ENCODE measurements at places on chromosomes 3 and 15. TPM values are rescaled to one million over a fixed set of nuclear protein-coding genes. Genes with fewer than 3 reads are reported as not detected.

DNA sequence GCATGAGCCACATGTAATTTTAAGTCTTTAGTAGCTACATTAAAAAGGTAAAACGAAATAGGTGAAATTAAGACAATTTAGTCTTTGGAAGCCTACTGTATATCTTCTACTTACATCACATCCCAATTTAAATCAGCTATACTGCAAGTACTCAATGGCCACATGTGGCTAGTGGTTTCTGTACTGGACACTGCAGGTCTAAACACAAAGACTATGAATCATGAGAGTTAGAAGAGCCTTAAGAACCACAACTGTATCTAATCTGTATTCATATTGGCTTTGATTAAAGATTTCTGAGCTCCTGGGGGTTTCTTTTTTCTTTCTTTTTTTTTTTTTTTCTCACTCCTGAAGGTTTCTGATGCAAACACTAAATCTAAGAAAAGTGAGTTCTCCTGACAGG lies 2.3 kb upstream of the EIF1B start:
- no peak for DNase-seq

- no peak for DNase-seq
These were observed 57.0 kb downstream of the KLF15 start for GRCh38 chr3:126300001-126300760.

- no peak for DNase-seq
These were observed 4.1 kb downstream of the MBNL1 start for GRCh38 chr3:152272771-152273242.

GRCh38 chr15:52379395-52380106 lies 83.9 kb upstream of the MYO5C start:
- DNase-seq = no peak

DNA sequence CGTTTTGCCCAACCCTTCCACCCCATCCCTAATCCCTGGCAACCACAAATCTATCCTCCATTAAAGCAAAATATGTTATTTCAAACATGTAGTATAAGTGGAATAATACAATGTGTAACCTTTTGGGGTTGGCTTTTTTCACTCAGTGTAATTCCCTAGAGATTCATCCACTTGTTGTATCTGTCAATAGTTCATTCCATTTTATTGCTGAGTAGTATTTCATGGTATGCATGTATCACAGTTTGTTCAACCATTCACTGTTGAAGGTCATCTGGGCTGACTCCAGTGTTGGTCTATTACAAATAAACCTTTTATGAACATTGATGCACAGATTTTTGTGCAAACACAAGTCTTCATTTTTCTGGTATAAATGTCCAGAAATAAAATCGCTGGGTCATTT lies 38.8 kb downstream of the BSN start:
- no peak for DNase-seq

GRCh38 chr3:8665407-8665896 lies 20.9 kb upstream of the SSUH2 start:
- DNase-seq = no peak

GRCh38 chr15:52255008-52255407 lies 40.6 kb downstream of the MYO5C start:
- DNase-seq = no peak

- DNase-seq = no peak
These were observed 37.6 kb upstream of the EPHA6 start for GRCh38 chr3:96776818-96777217.

GRCh38 chr15:43873651-43874050 lies 46.8 kb downstream of the WDR76 start:
- DNase-seq = no peak

- DNase-seq = no peak
These were observed 35.6 kb upstream of the RHCG start for GRCh38 chr15:89531796-89532537.

Gene KLF15
- 10.9 TPM for total RNA-seq

GRCh38 chr3:184712248-184713039 lies 580 bp upstream of the MAGEF1 start:
- no peak for DNase-seq

GRCh38 chr15:65837301-65838294 lies 31.7 kb upstream of the RAB11A start:
- DNase-seq = no peak

GRCh38 chr15:66588537-66588936 lies 22.7 kb upstream of the LCTL start:
- DNase-seq = no peak

- no peak for DNase-seq
These were observed 26.8 kb downstream of the NFKBIZ start for GRCh38 chr3:101876142-101876541.

GRCh38 chr3:128339491-128340012 lies 127.1 kb downstream of the DNAJB8 start:
- DNase-seq = no peak

Gene ASB14
- total RNA-seq = not detected

GRCh38 chr3:30619318-30619717 lies 12.9 kb downstream of the TGFBR2 start:
- DNase-seq = no peak

DNA sequence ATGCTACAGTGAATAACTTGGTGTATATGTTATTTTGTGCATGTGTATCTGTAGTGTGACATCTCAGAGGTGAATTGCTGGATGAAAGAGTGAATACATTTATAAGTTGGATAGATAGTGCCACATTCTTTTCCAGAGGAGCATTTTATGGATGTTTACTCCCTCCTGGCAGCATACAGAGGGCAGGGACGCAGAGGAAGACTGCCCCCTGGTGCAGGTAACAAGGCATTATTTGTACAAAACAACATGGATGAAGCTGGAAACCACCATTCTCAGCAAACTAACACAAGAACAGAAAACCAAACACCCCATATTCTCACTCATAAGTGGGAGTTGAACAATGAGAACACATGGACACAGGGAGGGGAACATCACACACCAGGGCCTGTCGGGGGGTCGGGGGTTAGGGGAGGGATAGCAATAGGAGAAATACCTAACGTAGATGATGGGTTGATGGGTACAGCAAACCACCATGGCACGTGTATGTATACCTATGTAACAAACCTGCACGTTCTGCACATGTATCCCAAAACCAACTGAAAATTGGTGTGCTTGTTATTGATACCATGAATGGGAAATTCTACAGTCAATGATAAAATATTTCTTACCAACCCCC lies 57.9 kb upstream of the CTXND1 start:
- no peak for DNase-seq

DNA sequence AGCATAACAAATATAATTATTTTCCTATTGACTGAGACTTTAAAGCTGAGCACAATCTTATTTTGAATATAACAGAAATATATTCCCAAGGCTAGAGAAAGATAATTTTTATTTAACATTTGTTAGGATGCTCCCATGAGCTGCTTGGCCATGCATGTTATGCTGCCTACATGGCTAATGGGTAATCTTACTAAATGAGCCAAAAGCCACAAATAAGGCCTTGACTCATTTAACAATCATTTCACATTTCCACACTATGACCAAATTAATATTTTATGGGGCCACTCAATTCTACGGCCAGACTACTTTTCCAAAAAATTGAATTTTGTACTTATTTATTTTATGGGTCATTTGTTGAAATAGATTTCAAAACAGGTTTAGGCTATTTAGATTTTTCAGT lies 141.7 kb downstream of the MEIS2 start:
- no peak for DNase-seq

- no peak for DNase-seq
These were observed 328.0 kb upstream of the SOX2 start for GRCh38 chr3:181383760-181384159.

DNA sequence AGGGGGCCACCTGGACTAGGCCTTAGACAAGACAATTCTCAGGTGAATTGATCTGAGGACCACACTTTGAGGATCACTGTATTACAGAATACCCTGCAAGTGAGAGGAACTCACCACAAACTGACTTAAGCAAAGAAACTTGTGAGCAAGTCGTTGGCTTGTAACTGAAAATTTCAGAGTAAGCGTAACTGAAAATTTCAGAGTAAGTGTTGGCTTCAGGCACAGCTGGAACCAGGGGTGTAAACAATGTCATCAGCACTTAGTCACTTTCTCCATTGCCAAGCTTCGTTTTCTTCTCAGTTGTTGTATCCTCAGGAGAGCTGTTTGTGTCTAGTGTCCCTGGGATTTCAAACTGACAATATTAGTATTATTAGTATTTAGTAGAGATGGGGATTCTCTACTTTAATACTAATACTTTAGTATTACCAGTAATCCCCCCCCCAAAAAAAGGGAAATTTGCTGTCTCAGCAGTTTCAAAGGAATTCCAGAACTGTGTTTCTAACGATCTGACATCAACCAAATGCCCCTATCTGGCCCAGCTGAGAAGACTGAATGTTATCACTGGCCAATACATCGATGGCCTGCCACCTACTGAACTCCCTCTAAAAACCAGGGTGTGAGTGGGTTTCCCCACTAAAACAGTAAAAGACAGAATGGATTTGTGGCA lies 474.4 kb downstream of the NTRK3 start:
- no peak for DNase-seq

DNA sequence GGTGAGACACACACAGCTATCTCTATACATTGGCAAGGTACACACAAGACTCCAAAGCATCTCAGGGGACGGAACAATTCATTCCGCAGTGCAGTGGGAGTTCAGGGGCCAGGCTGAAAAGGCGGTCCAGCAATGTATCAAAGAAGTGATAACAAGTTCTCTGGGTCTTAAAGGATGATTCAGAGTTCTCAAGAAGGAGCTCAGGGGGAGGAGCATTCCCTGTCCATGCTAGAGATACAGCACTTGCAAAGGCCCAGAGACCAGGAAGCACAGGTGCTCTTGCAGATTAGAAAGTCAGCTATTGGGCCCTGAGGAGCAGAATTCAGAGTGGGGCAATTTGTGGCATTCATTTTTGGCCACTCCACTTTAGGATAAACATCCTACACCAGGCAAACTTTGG lies 34.9 kb downstream of the MECOM start:
- no peak for DNase-seq

GRCh38 chr3:59894425-59895121 lies 844.7 kb upstream of the CFAP20DC start:
- no peak for DNase-seq

Gene GXYLT2
- 38.0 TPM for total RNA-seq

Gene SEMA3G
- total RNA-seq = 24.2 TPM

- DNase-seq = no peak
These were observed 270.2 kb downstream of the ROBO1 start for GRCh38 chr3:79497447-79498111.

GRCh38 chr15:48565560-48566482 lies 79.7 kb downstream of the FBN1 start:
- no peak for DNase-seq

GRCh38 chr3:50300681-50301254 lies 1.6 kb upstream of the HYAL3 start:
- no peak for DNase-seq

Gene HEG1
- 11.7 TPM for total RNA-seq

- no peak for DNase-seq
These were observed 28.2 kb downstream of the EOGT start for GRCh38 chr3:68985146-68985790.
